Stimulated activated CD8-positive, alpha-beta memory T cell treated with anti-CD3 and anti-CD28 coated beads, Interleukin-7, amount 100 ng/mL, for 4 hours (primary cell): ENCODE measurements at places on chromosomes 7 and 10.

GRCh38 chr7:37730501-37730900 is 46.9 kb downstream of the GPR141 start:
- DNase-seq, result no peak

DNA sequence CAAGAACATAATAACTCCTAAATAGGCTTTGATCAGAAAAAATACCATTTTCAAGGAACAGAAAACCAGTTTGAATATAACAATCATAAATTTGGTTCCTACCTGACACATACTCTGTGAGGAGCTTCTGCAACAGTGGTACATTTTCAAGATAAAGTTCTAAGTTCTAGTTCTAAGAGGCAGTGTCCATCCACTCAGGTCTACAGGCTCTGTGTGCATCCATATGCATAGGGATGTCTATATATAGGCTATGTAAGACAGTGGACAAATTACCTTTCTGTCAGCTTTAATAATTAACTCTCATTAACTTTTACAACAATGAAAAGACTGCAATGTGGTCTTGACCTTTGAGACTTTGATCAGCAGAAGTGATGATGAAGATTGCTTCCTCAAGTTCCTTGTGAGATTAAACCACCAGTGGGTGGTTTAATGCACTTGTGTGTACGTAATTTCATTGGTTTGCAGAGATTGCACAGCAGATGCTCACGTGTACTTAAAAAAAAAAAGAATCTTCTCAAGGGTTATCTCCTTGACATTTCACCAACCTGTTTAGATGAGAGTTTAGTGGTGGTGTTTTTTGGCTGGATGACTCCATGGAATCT is at the start of gene SLC26A3:
SLC26A3 (minus strand) TSS at position 215 of the 602 bp plus-strand sequence. CDS start 8,714 bp downstream, outside the sequence.
- DNase-seq, result no peak

DNA sequence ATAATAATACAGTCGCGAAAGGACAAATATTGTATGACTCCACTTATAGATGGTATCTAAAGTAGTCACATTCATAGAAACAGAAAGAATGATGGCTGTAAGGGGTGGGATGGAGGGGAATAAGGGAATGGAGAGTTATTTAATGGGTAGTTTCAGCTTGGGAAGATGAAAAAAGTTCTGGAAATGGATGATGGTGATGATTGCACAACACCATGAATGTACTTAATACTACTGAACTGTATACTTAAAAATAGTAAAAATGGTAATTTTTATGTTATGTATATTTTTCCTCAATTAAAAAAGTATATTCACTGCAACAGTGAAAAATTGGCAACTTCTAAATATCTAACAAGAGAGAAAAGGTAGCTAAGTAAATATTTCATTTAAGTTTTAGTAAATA is 265.8 kb downstream of the EXOC4 start:
- no peak for DNase-seq

DNA sequence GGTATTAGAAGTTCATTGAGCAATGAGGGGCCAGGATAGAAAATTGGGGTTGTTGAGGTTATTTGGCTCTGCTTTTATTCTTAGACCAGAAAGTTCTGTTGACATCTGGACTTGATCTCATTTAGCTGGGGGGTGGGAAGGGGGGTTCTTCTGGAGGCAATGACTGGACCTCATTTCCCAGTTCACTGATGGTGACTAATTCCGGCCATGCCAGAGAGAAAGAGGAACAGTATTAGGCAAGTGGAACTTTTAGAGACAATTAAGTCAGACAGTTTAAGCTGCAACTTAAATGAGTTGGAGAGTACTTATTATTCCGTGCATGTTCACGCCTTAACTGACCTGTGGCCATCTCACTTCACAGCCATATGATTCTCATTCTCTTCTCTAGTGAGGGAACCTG is 512.5 kb downstream of the REEP3 start:
- DNase-seq, result no peak
